Fibroblast of upper back skin (primary cell): ENCODE measurements at places on chromosomes 1 and 21.
A peak's percentile ranks its signal among the peaks of the same experiment; 100 is the strongest.

GRCh38 chr1:167499664-167500101, 18.6 kb downstream of the CD247 start:
- DNase-seq, result no peak

- DNase-seq, result no peak
Observed at GRCh38 chr1:245108246-245108645, 46.5 kb upstream of the KIF26B start.

DNA sequence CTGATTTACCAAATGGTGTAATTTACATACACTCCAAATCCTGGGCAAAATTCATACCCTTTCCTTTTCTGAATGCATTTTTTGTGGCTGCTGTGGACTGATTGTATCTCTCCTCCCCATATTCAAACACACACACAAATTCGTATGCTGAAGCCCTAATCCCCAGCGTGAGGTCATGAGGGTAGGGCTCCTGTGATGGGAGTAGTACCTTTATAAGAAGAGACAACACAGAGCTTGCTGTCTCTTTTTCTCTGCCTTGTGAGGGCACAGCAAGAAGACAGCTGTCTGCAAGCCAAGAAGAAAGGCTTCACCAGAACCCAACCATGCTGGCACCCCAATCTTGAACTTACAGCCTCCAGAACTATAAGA, 24.4 kb downstream of the DUSP10 start:
- no peak for DNase-seq

GRCh38 chr1:29953961-29954360, 717.6 kb downstream of the PTPRU start:
- no peak for DNase-seq

DNA sequence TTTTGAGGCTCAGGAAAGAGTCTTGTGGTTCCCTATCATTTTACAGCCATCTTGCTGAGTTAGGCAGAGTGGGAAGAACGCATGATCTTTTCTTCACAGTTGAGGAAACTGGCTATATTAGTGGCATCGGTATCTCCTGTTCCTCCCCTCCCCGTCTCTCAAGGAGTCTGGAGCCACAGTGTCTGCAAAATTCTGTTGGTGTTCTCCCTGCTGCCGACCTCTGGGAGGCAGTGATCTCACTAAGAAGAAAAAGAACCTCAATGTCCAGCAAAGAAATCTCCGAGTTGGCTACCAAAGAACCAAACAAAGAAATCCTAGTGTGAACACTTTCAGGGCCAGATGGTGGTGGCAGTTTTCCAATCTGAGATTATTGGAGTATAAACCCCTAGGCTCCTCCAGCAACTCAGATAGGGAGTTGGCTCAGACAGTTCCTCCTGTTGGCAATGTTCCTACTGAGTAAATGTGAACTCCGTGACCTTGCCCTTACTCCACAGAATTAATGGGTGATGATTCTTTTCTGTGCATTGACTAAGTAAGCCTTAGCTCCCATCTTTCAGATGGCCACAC, 41.2 kb downstream of the PRAMEF20 start:
- no peak for DNase-seq

- DNase-seq, result no peak
Observed at GRCh38 chr21:18117176-18117575, 127.5 kb upstream of the CHODL start.

- DNase-seq, result no peak
Observed at GRCh38 chr1:44903011-44903680, 60.1 kb upstream of the PTCH2 start.

DNA sequence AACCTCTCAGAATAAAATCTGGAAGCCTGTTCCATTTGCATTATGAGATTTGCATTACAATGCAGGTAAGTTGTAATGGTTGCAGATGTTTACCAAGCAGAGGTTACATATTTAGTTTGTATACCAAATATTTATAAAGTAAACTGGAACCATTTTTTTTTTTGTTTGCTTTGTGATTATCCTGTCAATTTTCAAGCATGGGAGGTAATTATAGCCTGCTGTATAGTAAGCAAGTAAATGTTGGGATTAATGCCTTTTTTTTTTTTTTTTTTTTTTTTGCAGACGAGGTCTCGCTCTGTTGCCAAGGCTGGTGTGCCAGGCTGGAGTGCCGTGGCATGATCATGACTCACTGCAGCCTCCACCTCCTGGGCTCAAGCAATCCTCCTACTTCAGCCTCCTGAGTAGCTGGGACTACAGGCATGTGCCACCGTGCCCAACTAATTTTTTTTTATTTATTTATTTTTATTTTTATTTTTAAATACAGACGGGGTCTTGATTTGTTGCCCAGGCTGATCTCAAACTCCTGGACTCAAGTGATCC, 21.0 kb downstream of the NFYC start:
- no peak for DNase-seq

GRCh38 chr1:57795886-57796285, 372.0 kb upstream of the DAB1 start:
- DNase-seq, result no peak

DNA sequence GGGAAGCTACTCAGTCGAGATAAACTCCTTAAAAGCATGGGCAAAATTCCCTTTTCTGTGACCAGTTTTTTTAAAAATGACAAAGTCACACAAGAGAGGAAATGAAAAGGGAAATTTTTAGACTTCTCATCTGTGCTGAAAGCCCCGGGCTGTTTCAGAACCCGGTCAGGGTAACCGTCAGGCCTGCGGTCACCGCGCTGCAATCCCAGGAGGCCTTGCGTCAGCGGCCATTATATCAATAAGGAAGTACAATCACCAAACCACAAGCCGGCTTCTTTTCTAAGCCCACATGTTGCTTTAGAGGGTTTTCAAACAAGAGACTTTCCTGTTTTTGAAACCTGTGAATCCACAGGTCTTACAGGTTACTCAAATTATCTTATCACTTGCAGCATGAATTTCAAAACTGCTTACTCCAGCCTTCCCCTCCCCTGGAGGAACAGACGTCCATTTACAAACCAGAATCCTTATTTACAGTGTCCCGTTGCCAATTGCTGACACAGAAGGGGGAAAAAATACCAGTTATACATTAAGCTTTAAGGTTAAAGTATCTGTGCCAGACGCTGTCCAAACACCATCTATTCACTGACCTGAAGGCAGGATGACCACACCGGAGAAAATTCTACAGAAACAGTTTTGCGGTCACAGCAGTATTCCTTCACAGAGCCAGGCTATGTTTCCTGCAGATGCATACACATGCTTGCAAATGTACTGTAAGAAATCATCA, 165.3 kb downstream of the TOMM20 start:
- peak; percentile 96 for DNase-seq

GRCh38 chr1:110879758-110880606, 7.0 kb downstream of the CD53 start:
- DNase-seq, result no peak

- no peak for DNase-seq
Observed at GRCh38 chr1:51298322-51298705, 32.0 kb downstream of the TTC39A start.

GRCh38 chr1:97903626-97904025, 17.2 kb downstream of the DPYD start:
- peak; percentile 38 for DNase-seq

GRCh38 chr1:5748286-5749225, 243.7 kb downstream of the NPHP4 start:
- no peak for DNase-seq

- DNase-seq, result no peak
Observed at GRCh38 chr1:13823126-13823880, 123.3 kb downstream of the PRDM2 start.

GRCh38 chr1:12527564-12527963, 90.4 kb downstream of the DHRS3 start:
- no peak for DNase-seq

- no peak for DNase-seq
Observed at GRCh38 chr21:16538405-16538804, 808.6 kb downstream of the USP25 start.

GRCh38 chr1:101166583-101167120, 70.2 kb upstream of the S1PR1 start:
- peak; percentile 53 for DNase-seq

GRCh38 chr1:178563099-178563820, 50.4 kb downstream of the TEX35 start:
- no peak for DNase-seq

GRCh38 chr1:245754463-245754961, 599.7 kb downstream of the KIF26B start:
- no peak for DNase-seq

DNA sequence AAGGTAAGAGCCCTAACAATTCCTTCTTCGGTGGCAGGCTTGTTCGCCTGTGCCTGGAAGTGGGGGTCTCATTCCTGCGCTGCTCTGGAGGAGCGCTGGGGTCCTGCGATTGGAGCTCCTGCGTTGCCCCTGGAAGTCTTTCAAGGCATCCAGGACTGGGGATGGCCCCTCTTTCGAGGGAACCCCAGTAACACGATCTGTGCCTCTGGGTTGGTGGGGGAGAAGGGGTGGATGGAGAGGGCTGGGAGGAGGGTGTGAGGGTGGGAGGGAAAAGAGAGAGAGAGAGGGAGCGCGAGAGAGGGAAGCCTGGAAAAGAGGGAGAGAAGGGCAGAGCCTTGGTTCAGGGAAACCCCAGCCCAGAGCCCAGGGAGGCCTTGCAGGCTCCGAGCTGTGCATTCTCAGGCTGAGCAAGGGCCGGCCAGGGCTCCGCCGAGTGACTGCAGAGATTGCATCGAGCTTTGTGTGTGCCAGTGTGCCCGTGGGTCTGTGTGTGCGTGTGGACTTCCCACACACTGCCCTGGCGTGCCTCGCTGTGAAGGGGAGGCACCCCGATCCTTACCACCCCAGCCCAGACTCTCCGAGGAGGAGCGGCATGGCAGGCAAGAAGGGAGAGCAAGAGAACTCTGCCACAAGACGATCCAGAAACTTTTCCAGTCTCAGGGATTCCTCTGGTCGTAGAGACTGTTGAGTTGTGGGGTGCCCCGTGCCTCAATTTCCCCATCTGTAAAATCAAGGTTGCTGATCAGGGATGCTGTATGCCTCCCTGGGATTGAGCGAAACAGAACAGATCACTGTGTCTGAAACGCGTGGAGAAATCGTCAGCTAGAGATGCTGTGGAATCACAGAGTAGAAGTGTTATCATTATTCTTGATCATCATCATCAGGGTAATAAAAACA, 619 bp downstream of the BCL9 start:
- peak; percentile 41 for DNase-seq

- DNase-seq, result no peak
Observed at GRCh38 chr1:152411134-152411533, 2.9 kb downstream of the CRNN start.

DNA sequence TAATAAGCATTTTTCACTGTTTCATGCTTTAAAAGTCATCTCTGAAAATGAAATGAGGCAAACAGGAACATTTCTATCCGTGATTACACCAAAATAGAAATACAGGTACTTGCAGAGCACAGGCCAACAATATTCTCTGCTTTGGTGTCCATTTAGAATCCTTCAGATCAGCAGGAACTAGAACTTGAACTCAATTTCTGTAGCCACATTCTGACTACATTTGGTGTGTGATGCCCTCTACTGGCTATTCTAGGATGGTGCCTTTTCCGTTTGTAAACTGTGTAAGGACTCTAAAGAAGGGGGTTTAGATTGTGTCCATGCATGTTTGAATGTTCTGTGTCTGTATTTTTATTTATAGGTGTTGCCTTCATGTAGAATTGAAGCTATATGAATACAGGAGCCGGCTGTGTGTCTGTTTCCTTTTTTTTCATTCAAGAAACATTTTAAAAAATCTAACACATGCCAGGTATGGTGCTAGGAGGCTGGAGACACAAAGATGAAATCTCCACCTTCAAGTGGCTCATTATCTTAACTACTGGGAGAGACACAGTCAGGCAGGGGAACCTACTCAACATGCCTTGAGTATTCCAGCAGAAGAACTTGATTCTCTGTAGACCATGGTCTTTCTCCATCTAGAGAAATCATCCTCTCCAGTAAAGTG, 7.6 kb upstream of the ZNF326 start:
- peak; percentile 77 for DNase-seq

- no peak for DNase-seq
Observed at GRCh38 chr1:226691247-226691646, 47.8 kb downstream of the ITPKB start.
